ENCODE measurements at places on chromosomes 11 and 22.

- peak; percentile 59 for DNase-seq
These were observed at the start of gene UBASH3B for GRCh38 chr11:122655527-122656072. Gene UBASH3B, plus strand, starts transcription at chr11:122655722. Its CDS starts 328 bp downstream, at chr11:122656050.

GRCh38 chr11:108302121-108302785, 79.4 kb downstream of the ATM start:
- no peak for DNase-seq

DNA sequence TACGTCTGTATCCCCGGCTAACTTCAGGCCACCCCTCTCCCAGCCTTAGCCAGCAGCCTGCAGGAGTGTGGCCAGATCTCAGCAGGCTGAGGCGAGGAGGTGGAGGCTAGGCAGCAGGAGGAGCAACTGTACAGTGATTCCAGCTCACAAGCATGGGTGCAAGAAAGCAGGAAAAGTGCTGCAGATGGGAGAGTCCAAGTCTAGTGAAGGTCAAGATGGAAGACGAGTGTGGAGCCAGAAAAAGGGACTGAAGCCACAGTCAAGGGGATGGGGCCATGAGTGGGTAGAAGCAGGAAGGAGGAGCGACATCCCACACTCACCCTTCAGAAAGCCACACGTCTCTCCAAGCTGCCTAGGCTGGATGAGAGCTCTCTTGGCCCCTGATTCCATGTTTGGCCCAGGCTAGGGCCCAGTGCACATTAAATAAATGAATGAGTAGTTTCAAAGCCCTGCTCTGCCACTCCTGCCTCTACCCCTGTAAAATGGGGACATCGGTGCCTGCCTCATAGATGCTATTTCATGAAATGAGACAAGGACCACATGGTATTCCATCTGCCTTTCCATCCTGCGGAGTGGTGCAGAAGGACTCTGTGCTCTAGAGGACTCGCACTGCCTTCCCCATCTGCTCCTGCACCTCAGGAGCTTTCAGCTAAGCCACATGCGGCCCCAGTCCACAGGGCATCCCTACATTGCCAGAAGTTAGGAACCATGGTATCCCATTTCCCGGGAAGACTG, 2.9 kb downstream of the YDJC start:
- no peak for DNase-seq

GRCh38 chr11:75572744-75573143, 10.7 kb downstream of the SERPINH1 start:
- no peak for DNase-seq

- no peak for DNase-seq
These were observed at the start of gene OPCML for GRCh38 chr11:133531971-133532651. Gene OPCML, minus strand, starts transcription at chr11:133532501.

DNA sequence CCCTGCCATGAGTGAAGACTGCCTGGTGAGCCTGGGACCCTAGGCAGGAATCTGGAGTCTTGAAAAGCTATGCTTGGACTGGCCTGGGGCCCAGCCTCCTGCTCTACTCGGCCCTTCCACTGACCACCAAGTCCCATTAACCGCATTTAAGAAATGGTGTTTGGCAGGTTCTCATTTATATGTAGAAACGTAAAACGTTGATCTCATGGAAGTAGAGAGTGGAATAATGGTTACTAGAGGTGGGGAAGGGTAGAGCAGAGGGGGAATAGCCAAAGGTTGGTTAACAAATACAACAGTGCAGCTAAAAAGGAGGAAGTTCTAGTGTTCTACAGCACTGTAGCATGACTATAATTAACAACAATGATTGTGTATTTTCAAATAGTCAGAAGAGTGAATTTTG, 72.9 kb upstream of the EED start:
- DNase-seq = no peak

- no peak for DNase-seq
These were observed 95.0 kb downstream of the SLC1A2 start for GRCh38 chr11:35324183-35324886.

- peak; percentile 66 for DNase-seq
These were observed 2.2 kb downstream of the RFPL2 start for GRCh38 chr22:32202539-32203180.

DNA sequence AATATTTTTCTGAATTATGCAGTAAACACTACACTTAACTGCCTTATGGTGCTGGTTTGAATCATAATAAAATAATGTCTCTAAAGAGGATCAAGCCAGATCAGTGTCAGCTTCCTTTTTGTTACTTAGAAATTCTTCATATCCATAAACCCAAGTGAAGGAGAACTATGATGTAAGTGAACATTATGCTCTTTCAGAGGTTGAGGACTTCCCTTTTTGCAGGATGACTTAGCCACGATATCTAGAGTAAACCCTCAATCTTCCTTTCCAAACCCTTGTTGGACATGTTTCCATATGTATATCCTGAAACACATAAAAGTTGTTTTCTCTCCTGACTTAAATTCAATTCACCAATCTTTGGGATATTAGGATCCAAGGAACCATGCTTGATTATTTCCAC, 19.1 kb downstream of the OR8D1 start:
- no peak for DNase-seq

- no peak for DNase-seq
These were observed 46.4 kb downstream of the QSER1 start for GRCh38 chr11:32939046-32939445.

GRCh38 chr11:41449483-41450050, 9.9 kb downstream of the LRRC4C start:
- no peak for DNase-seq

DNA sequence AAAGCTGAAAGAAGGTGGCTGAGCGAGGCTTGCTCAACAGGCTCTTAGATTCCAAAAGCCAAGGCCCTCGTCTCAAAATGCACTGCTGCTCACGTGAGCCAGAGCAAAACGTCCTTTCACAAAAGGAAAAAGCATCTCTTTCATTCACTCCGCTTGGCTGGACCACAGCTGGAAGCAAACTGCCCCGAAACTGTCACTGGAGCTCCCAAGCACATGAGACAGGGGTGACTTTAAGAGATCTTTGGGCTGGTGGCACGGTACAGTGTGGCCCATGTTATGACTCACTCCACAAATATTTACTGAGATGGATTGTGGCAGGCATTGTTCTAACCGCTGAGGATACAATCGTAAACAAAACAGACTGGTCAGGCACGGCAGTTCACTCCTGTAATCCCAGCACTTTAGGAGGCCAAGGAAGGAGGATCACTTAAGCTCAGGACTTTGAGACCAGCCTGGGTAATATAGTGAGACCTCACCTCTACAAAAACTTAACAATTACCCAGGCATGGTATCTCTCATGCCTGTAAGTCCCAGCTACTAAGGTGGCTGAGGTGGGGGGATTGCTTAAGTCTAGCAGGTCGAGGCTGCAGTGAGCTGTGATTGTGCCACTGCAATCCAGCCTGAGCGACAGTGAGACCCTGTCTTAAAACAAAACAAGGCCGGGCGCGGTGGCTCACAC, 3.6 kb downstream of the PLA2G6 start:
- no peak for DNase-seq

DNA sequence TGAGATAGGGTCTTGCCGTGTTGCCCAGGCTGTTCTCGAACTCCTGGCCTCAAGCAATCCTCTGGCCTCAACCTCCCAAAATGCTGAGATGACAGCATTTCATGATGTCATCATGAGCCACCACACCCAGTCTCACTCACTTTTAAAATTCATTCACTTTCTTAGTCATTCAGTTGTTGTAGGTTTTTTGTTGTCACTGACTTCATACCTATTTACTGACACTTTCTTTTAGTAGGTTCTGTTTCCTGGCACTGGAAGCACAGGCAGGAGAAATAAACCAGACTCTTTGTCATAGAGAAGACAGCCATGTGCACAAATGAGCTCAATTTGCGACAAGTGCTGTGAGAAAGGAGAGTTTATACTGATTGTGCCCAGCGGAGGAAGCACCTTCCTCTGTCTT, 10.5 kb downstream of the ART5 start:
- no peak for DNase-seq

GRCh38 chr11:26792941-26793340, 71.1 kb upstream of the SLC5A12 start:
- no peak for DNase-seq

DNA sequence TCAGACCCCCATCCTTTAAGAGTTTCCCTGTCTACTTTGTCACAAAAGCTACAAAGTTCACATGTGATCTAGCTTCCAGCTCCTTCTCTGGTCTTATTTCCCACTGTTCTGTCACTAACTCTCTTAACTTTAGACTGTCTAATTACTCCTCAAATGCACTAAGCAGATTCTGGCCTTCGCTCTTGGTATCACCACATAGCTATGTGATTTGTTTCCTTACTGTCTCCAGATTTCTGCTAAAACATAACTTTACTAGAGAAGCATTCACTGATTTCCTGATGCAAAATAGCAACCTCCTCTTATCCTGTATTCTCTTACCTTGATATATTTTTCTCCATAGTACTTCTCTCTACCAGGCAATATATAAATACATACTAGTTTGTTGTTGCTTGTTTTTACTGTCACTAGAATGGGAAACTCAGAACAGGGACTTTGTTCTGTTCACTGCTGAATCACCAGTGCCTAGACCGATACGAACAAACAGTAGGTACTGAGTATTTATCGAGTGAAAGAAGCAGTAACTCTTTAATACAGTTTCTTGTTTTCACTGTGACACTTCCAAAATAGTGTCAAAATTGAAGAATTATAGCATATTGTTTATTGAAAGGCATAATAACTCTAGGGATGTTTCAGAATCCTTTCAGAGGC, 205.6 kb downstream of the DDX10 start:
- no peak for DNase-seq

DNA sequence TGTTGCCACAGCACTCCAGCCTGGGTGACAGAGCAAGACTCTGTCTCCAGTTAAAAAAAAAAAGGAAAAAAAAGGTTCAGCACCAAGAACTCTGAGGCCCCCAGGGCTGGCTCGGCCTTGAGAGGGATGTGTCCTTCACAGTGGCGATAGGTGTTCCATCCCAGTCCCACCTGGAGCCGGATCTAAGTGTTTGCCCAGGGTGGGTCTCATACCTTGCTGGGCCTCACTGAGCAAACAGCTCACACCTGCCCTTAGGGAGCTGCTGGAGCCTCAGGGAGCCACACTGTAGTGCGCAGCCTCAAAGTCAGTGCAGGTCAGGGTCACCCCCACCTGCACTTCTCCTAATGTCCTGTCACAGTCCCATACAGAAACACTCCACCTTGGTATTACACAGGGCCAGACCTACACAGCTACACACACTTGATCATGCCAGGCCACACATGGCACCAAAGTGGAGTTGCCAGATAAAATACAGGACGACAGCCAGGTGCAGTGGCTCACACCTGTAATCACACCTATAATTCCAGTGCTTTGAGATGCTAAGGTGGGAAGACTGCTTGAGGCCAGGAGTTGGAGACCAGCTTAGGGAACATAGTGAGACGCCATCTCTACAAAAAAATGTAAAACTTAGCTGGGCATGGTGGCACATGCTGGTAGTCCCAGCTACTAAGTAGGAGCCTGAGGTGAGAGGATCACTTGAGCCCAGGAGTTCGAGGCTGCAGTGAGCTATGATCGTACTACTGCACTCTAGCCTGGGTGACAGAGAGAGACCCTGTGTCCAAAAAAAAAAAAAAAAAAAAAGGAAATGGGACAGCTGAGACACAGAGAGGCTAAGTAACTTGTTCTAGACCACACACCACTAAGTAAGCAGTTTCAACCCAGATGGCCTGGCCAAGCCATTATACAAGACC, 7.3 kb downstream of the STARD10 start:
- DNase-seq = no peak

DNA sequence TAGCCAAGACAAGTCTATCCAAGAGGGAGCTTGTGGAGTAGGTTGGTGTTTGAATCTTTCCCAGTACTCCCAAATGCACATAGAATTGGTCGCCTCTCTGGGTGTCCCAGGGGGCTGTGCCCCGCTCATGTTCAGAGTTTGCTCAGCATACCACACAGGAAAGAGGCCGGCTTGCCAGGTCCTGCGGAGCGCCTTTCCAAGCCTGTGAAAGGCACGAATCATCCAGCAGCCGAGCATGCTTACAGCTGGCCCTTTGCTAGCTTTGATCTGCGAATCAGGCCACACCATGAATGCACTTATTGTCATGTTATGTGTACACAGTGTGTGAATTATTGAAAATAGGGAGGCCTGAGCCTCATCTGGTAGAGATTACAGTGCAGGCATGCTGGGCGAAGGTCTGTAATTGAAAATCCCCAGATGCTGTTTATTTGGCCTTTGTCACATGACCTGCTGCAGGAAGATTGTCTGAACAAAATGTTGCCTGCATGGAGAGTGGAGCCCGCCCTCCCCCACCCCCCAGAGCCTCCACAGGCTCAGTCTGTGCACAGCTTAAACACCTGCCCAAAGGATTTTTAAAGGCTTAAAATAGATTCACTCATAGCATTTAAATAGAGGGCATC, 163.3 kb upstream of the RASSF10 start:
- no peak for DNase-seq

- DNase-seq = no peak
These were observed 92.3 kb downstream of the SCN3B start for GRCh38 chr11:123562158-123562557.

DNA sequence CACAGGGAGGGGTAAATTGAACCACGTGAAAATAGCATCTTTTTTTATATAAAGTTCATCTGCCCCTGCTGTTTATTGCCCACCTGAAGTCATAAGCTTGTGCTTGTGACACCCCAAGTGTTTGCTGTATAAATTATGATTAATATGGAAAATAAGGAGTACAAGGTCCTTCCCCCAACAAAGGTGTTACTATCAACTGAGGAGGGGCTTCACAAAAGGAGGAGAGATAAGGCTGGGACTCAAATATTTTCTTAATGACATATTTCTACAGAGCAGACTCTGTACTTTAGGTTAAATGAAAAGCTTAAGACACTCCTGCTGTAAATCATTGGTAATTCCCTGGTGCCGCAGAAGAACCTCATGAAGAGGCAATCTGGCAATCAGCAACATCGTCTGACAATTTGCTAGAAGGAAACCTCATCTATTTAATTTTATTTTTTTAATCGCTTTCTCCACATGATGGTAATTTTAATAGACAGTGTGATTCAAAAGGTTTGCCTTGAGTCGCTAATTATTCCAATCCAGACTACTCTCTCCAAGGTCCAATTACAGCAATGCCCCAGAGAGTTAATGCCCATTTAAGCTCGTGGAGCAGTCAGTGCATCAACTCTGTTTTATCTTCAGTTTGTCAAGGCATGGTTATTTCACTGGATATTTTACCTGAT, 1432.4 kb downstream of the FAM181B start:
- no peak for DNase-seq

- DNase-seq = no peak
These were observed 617.4 kb downstream of the CNTN5 start for GRCh38 chr11:99638073-99638553.

DNA sequence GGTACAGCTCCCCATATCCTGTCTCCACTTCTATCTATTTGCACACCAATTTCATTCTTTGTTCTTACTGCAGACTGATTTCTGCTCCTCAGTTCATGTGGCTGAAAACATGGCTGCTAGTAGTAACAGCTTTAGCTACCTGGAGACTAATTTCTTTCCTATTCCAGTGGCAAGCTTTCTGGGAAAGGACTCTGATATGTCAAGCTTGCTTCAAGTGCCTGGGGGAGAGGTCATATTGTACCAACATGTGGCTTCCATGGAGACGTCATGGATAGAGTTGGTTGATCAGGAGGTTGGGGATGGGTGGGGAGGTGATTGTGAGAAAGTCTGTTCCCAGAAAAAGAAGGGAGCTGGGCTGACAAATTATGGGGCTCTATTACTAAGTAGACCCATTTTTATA, 44.9 kb downstream of the ADM start:
- DNase-seq = no peak

GRCh38 chr11:13608656-13609055, 59.8 kb upstream of the FAR1 start:
- DNase-seq = no peak

GRCh38 chr11:47896199-47896598, 48.0 kb upstream of the NUP160 start:
- DNase-seq = no peak

All from liver (tissue), 10 donors.